Activated effector memory CD4-positive, alpha-beta T cell treated with anti-CD3 and anti-CD28 coated beads, Interleukin-2, amount 50 U/mL, for 16 hours (primary cell): ENCODE measurements at places on chromosomes 1 and 21.

GRCh38 chr1:185821612-185822385 is 87.6 kb downstream of the HMCN1 start:
- DNase-seq, result no peak

- no peak for DNase-seq
These were observed 585.1 kb downstream of the PTPRC start for GRCh38 chr1:199223936-199224335.

DNA sequence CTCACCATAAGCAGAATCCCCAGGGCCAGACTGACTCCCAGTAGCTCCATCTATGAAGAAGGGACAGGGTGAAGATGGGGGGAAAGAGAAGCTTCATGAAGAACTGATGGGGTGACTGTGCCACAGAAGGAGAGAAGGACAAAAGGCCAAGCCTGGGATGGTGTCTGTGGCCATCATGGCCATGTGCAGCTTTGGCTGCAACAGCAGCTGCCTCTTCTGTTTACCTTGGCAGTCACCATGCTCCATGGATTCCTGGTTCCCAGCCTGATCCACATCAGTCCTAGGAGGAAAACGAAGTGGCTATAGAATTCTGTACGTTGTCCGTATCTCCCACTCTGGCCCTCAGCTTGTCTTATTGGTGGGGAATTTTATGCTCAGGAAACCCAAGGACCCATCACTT is 12.0 kb downstream of the SEMA6C start:
- no peak for DNase-seq

GRCh38 chr1:81220614-81221071 is 580.1 kb upstream of the ADGRL2 start:
- no peak for DNase-seq
